ENCODE measurements at places on chromosomes 2 and 18.

- no peak for DNase-seq
Observed at GRCh38 chr2:226977775-226978190, 141.9 kb downstream of the RHBDD1 start.

DNA sequence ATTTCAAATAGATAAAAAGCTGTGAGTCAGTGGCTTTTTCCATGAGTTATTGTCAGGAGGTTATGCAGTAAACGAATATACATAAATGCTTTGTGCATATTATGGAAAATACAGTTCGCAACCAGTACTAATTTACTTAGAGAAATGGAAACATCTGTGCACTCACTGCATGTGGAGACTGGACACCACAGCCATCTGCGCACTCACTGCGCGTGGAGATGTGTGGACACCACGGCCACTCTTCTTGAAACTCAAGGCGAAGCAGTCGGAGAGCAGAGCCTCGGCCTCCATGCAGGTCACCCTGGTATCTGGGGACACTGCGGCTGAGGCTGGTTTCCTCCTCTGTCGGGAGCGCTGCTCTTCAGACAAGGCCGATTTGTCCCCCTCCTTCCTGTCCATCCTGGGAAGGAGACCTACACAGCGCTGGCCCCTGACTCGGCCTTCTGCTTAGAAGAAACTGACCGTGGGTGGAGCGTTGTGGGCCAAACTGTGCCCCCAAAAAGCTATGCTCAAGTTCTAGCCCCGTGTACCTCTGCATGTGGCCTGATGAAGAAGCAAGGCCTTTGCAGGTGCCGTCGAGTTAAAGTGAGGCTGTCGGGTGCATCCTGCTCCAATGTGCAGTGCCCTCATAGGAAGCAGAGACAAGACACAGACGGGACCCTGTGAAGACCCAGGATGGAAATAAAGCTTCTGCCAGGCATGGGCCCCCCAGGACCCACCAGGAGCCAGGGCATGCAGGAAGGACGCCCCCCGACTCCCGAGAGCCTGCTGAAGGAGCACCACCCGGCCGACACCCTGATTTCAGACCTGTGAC is 88.0 kb downstream of the TPO start:
- DNase-seq, result no peak

GRCh38 chr2:58865436-58865835 is 624.3 kb upstream of the FANCL start:
- no peak for DNase-seq

DNA sequence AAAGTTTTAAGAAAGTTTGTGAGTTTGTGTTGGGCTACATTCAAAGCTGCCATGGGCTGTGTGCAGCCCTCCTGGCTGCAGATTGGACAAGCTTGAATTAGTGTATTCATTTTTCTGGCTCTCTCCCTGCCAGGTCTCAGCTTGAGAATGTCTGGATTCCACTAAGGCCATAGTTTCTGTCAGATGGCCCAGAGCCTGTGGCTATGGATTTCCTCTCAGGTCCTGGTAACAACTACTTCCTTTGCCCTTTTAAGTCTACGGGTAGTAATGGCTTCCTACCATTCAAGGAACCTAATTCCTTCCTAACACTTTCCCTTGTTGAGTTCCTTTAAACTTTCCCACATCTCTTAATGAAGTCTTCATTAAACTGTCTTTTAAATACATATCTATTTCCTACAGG is 24.3 kb upstream of the PSMD14 start:
- DNase-seq, result no peak

- no peak for DNase-seq
Observed at GRCh38 chr2:30675758-30676157, 131.5 kb downstream of the CAPN13 start.

DNA sequence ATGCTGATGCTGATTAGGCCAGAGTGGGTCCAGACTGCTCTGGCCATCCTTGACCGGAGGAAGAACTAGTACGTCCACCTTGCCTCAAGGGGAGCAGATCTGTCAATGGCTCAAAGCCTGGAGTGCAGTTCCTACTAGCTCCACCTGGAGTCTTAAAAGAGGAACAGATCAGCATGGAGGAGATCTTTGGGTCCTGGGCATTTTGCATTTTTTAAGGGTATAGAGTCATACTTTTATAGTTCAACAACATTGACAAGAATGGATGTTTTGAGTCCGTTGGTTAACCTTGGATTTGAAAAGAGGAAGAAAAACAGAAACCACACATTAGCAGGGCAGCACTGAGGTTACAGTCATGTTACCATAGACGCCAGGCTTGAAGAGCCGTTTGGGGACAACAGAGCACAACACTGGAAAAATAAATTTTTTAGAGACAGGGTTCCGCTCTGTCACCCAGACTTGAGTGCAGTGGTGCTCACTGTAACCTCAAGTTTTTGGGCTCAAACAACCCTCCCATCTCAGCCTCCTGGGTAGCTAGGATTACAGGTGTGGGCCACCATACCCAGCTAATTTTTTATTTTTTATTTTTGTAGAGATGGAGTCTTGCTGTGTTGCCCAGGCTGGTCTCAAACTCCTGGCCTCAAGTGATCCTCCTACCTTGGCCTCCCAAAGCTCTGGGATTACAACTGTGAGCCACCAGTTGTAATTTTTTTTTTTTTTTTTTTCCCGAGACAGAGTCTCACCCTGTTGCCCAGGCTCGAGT is 78.5 kb downstream of the PRKCE start:
- no peak for DNase-seq

GRCh38 chr2:235502336-235502735 is 8.5 kb downstream of the AGAP1 start:
- no peak for DNase-seq

GRCh38 chr2:174666845-174667244 is 69.2 kb upstream of the WIPF1 start:
- no peak for DNase-seq

DNA sequence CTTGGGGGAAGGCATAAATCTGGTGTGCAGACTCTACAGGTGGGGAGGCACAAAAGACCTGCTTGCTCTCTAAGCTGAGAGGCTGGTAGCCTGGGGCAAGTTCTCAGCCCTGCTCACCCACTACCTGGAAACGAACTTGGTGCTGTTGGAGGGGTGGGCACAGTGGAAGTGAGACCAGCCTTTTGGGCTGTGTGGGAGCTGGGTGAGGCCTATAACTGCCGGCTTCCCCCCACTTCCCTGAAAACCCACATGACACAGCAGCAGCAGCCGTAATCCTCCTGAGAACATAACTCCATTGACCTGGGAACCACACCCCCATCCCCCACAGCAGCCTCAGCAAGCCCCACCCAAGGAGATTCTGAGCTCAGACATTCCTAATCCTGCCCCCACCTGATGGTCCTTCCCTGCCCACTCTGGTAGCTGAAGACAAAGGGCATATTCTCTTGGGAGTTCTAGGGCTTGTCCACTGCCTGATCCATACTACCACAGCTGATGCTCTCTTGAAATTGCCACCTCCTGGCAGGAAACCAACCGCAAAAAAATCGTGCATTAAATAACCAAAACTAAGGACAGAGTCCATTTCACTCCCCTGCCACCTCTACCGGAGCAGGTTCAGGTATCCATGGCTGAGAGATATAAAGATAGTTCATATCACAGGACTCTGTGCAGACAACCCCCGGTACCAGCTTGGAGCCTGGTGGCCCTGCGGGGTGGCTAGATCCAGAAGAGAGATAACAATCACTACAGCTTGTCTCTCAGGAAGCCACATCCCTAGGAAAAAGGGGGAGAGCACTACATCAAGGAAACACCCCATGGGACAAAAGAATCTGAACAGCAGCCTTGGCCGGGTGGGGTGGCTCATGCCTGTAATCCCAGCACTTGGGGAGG is 178.1 kb downstream of the NDUFA10 start:
- no peak for DNase-seq

- DNase-seq, result no peak
Observed at GRCh38 chr2:163266772-163267171, 428.2 kb upstream of the KCNH7 start.

GRCh38 chr2:95063086-95063958 is 37.8 kb downstream of the MAL start:
- DNase-seq, result no peak

DNA sequence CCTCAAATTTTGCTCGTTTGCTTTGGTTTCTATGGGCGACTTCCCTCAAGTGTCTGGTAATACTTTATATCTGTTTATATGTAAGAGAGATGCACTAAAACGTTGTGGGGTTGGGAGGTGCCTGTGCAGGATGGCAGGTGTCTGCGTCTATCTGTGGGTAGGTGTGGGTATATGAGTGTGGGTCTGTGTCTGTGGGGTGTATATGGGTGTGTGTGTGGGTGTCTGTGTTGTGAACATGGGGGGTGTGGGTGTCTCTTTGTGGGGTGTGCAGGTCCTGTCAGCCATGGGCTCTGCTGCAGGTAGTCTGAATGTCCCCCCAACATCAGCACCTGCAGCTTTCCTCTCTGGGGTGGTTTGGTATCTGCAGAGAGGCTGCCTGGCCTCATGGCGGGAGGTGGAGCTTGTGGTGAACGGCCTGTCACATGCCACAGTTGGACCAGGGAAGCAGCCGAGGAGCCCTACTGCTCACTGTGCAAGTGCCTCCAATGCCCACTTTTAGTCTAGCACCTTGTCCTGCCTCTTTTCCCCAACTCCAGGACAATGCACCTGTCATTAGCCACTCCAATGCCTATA is 90.3 kb downstream of the LPIN1 start:
- no peak for DNase-seq

GRCh38 chr18:61574665-61575064 is 241.4 kb downstream of the CDH20 start:
- DNase-seq, result no peak
